Activated naive CD4-positive, alpha-beta T cell treated with Interleukin-2 at 50 U/mL for 16 hours (primary cell): ENCODE measurements at places on chromosomes 7 and 10.

GRCh38 chr7:867406-868188 is 8.8 kb upstream of the GET4 start:
- DNase-seq = no peak

DNA sequence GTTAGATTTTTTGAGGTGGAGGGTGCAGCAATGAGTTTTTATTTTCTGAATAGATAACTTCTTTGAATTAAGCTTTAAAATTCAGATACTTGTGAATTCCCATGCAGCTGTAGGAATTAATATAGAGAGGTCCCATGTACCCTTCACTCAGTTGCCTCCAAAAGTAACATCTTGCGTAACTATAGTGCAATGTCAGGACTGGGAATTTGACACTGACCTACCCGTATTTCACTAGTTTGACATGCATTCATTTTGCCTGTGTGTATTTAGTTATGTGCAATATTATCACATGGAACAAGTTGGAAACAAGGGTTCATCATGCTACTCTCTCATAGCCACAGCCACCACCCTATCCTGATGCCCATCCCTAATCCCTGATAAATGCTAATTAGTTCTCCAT is 147.1 kb upstream of the IGFBP3 start:
- DNase-seq = no peak

DNA sequence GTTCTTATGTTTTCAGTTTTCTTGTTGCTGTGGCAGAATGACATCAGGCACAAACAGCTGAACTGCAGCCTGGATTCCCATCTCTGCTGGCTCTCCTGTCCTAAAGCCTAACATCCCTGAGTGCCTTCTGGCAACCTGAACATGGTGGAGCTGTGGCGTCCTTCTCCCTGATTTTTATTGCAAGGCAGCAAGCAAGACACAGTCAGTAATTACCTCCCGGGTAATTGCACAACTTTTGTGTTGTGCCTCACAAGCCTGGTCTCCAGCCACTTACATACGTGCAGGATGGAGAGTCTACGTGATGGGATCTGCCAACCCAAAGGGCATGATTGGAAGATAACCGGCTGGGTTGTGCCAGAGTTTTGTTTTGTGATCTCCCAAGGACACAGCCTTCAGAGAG is 116.1 kb upstream of the PARD3 start:
- no peak for DNase-seq

- no peak for DNase-seq
Observed at GRCh38 chr10:99941942-99942820, 67.6 kb downstream of the DNMBP start.

- DNase-seq = no peak
Observed at GRCh38 chr10:70201105-70201504, 30.8 kb upstream of the SAR1A start.
